ENCODE measurements at places on chromosomes 1 and 21.

GRCh38 chr1:96683931-96684330 lies 37.7 kb upstream of the PTBP2 start:
- DNase-seq, result no peak

GRCh38 chr21:46304955-46305354 lies 18.7 kb downstream of the C21orf58 start:
- no peak for DNase-seq

GRCh38 chr1:8164670-8165069 lies 138.6 kb upstream of the ERRFI1 start:
- DNase-seq, result no peak

GRCh38 chr1:116191294-116191693 lies 80.1 kb downstream of the MAB21L3 start:
- no peak for DNase-seq

All from AG10803 (cell line).